NB4 (cell line): ENCODE measurements at places on chromosomes 2 and 18.
A peak's percentile ranks its signal among the peaks of the same experiment; 100 is the strongest.

DNA sequence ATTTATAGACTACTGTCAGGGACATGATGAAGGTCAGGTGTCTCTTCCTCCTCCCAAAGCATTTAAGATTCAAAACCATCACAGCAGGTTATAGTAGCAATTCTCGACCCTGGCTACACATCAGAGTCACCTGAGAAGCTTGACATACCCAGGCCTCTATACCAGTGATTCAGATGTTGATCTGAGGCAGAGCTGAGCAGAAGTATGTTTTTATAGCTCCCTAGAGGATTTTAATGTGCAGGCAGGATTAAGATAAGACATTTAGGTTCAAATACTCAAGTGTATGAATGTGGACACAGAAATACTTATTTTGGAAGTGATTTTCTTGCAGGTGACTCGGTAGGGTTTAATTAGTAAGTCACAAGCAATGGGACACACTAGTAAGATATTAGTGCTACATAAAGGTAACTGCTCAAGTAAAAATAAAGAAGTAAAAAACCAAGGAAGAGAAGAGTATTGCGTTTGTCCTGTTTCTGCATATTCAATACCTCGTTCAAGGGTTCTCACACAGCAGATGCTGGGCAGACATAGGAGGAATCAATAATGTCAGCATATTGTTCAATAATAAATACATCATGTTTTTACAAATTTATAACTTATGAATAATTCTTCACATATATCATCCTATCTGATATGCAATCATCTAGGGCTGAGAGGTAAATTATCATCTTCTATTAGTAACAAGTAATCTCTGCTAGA is 7.0 kb downstream of the GCFC2 start:
- DNase-seq, result peak; percentile 14

DNA sequence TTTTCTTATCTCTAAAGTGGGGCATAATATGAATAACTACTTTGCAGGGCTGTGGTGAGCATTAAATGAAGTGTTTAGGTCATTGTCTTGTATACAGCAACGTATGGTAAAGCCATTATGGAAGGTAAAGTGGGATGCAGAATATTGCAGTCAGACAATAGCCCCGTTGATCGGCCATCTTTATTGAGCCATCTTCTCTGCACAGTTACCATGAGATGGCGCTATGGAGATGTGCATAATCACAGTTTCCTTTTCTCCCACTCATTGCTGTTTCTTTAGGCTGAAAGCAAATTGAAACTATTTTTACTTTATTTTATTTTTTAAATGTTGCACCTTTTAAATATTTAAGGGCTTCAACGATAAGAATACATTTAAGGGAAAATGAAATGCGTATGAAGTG is 108.9 kb downstream of the THSD7B start:
- DNase-seq, result peak; percentile 51

- DNase-seq, result no peak
Observed at GRCh38 chr2:160646684-160647444, 153.3 kb upstream of the RBMS1 start.

GRCh38 chr2:216522892-216523502 is 24.4 kb downstream of the RPL37A start:
- DNase-seq, result no peak

DNA sequence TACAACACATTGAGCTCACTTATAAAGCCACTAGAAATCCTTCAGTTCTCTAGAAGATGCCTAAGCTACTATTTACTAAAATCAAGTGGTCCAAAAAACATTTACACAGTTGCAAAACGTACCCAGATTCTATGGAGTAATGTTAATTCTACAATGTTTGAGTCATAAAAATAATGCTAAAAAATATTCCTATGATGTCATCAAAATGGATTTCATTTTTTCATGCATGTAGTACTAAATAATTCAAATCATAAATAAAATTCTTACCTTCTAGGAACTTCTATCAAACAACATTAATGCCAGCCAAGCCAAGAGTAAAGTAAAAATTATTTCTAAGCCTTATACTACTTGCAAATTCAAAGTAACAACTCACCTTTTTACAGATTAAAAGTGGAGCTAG is 168.9 kb upstream of the EPC2 start:
- DNase-seq, result no peak

GRCh38 chr2:38601463-38602135 is 1.1 kb downstream of the HNRNPLL start:
- DNase-seq, result peak; percentile 58

GRCh38 chr18:77105680-77106079 is 26.9 kb downstream of the MBP start:
- no peak for DNase-seq

DNA sequence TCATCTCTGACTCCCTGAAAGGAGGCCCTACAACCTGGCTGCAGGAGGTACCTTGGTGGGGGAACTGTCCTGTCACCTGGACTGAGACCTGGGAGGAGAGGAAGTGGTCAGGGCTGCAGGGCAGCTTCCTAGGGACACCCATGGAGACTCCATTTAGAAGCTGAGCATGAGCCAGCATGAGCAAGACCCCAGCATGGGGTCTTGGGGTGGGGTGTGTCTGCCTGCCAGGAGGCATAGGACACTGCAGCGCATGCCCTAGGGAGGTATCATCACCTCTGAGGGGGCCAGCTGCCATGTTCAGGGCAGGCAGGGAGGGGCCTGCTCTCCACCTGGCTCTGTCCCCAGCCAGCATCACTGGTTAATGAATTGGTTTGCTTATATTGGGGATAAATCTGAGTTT is 249.7 kb downstream of the CELF4 start:
- DNase-seq, result no peak

- DNase-seq, result no peak
Observed at GRCh38 chr18:9808295-9809241, 77.2 kb upstream of the TXNDC2 start.

- no peak for DNase-seq
Observed at GRCh38 chr2:27833931-27834330, 56.3 kb downstream of the RBKS start.

GRCh38 chr18:11488175-11488574 is 121.2 kb upstream of the SLC35G4 start:
- DNase-seq, result no peak
